ENCODE measurements at places on chromosomes 3 and 15.

DNA sequence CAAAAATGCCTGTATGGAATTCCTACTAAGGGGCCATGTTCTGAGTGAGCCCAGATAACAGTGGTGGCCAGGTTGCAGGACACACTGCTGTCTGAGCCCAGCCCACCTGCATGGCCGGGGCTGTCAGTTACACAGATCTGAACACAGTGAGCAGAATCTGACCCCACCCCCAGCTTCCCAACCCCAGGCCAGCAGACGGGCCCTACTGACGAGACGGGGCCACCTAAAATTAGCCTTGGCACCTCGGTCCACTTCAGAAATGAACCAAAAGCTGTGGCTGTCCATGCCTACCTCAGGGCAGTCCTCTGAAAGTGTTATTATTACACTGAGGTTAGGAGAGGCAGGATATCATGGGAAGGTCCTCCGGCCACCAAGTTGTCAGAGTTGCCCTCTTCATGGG is 51.8 kb downstream of the LMCD1 start:
- DNase-seq: no peak

- DNase-seq: peak; percentile 98
Observed at GRCh38 chr15:98774756-98775497, 126.6 kb downstream of the IGF1R start.

- no peak for DNase-seq
Observed at GRCh38 chr15:88397506-88397905, 69.7 kb downstream of the MRPL46 start.

DNA sequence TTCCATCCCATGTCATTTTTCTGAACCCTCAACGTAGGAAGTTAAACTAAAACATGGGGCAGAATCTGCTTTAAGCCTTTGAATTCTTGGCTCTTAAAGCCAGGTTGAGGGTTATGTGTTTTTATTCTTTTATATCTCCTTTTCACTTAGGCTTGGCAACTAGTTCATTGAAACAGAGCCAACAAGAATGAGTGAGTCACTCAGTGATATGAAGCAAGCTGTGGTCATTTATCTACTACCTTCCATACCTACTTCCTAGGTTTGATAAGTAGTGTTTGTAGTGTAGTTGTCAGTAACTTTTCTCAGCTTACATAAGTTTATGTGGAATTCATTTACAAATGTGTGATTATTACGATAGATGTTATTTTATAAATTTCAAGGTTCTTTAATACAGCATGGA is 67.4 kb downstream of the SNRPN start:
- peak; percentile 15 for DNase-seq

GRCh38 chr15:63072023-63072650 is 29.6 kb downstream of the TPM1 start:
- no peak for DNase-seq

DNA sequence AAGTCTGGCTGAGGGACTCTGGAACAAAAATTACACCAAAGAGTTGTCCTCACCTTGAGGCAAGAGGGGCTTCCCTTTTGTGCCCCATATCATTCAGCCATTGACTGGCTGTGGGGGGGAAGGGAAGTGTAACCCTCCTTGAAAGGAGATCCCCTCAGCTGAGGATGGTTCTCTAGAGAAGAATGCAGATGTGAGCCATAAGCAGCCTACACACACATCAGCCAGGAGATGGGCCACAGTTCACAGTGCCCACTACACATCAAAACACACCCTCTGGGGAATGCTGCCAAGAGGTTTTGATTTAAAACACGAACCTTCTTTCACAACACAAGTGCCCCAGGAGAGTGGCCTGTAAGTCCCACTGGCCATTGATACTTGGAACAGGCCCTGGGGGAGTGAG is 231.2 kb upstream of the CTDSPL start:
- DNase-seq: no peak

- DNase-seq: peak; percentile 51
Observed at GRCh38 chr3:119352034-119352609, 57.9 kb downstream of the ARHGAP31 start.

DNA sequence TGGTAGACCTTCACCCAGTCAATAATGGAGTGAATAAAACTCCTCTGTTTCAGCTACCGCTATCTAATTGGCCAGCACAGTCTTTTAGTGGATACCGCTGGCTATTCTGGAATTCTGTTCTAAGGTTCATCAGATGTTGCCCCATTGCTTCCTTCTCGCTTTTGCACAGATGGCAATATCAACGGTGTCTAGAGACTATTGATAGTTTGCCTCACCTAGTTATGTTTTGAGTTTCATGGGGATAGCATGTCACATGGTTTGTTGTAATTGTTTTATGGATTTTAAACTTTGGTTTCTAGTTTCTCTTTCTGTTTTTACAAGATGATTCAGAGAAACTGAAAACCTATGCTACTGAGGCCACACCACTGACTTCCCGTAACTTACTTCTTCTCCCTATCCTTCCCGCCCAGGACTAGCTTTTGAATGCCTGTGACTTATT is 2.0 kb downstream of the XRN1 start:
- peak; percentile 20 for DNase-seq

GRCh38 chr3:40086890-40087883 is 222.3 kb upstream of the EIF1B start:
- DNase-seq: peak; percentile 67

DNA sequence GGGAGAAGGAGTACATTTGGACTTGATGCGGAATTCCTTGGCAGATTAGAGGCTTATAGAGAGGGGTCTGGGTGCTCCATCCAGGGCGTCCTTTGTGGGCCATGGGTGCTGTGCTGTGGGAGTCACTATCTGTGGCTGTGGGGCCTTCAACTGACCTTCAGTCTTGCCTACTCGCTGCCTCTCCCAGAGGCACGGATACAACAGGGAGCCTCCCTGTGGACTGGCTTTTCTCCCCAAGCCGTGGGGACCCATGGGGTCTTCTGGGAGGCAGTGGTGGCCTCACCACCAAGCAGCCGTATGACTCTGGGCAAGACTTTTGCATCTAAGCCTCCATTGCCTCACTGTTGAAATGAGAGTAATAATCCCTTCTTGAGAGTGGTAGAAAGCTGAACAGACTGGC is 83.9 kb downstream of the PDCD6IP start:
- DNase-seq: no peak

DNA sequence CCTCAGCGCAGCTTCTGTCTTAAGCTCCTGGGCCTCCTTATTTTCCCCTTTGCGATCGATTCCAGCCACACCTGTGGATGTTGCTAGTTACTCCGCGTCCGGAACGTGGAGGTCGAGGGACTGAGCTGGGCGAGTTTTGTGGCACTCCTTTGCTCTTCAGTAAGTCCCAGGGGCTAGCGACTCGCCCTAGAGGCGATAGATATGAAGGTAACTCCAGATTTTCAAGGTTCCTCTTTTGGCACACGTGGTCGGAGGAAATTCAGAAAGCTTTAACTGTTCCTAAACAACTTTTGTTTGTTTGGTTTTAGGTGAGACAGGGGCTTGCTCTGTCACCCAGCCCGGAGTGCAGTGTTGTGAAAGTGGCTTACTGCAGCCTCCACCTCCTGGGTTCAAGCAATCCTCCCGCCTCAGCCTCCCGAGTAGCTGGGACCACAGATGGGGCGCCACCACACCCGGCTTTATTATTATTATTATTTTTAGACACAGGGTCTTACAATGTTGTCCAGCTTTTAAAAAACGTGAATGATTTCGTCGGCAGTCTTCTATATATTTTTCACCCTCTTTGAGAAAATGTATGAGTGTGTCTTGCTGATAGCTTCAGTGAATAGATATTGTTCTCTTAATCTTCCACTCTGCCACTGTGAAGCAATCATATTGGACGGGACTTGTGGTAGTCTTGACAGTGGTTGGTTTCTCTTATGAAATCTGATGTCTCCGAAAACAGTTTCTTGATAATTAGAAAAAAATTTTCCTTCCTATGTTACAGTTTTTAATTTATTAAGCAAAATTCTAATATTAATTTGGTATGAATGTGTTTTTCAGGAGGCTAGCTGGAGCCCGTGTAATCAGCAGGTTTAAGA is 785 bp downstream of the MFSD1 start:
- DNase-seq: peak; percentile 28

DNA sequence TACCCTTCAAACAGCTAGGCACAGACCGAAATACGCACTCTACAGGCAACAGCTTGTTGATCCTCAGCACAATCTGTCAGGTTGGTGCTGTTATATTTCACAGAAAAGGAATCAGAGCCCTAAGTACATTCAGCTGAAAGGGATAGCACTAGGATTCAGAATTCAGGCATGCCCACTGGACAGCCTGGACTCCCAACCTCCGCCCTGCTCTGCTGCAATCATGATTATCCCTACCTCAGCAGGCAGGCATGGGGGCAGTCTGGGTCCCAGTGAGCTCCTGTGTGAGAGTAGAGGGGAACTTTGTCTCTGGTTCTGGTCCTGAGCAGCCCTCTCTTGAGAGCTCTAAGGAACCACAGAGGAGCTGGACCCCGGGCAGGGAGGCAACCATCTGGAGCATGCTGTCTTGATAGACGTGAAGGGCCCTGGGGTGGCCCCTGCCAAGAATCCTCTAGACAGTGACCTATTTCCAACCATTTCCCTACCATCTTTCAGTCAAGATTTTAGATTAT is 23.4 kb upstream of the NOX5 start:
- DNase-seq: no peak

DNA sequence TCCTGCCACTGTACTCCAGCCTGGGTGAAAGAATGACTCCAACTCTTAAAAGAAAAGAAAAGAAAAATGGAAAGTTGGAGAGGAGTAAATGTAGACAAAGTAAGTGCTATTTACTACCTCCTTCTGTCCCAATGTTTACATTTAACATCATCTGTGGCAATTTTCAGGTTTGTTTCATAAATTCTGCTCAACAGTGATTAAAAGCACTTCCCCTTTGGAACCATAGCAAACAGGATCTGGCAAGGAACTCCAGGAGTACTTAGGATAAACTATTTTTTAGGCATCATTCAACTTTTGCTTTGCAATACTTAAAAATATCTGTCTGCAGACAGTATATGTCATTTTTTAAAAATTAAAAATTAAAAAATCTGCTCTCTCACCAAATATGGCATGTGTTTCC is 5.5 kb upstream of the CX3CR1 start:
- no peak for DNase-seq

DNA sequence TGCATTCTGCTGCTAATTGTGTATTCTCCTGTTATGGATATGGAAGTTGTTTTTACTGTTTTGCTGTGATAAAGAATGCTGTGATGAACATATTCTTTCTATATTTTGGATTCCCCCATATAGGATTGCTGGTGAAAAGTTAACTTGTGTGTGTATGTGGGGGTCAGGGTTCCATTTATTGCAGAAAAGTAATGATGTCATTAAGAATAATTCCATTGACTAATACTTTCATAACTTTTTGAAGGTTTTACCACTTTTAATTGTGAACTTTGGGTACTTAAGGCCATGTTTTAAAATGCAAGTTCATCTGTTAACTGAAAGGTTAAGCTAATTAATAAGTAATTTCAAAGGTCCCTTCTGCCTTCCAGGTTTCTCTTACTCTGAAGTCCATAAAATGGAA is 6.2 kb downstream of the NEO1 start:
- no peak for DNase-seq

GRCh38 chr3:114878114-114878839 is 268.8 kb downstream of the ZBTB20 start:
- DNase-seq: peak; percentile 55

GRCh38 chr3:125109536-125109925 is 53.7 kb upstream of the HEG1 start:
- no peak for DNase-seq

DNA sequence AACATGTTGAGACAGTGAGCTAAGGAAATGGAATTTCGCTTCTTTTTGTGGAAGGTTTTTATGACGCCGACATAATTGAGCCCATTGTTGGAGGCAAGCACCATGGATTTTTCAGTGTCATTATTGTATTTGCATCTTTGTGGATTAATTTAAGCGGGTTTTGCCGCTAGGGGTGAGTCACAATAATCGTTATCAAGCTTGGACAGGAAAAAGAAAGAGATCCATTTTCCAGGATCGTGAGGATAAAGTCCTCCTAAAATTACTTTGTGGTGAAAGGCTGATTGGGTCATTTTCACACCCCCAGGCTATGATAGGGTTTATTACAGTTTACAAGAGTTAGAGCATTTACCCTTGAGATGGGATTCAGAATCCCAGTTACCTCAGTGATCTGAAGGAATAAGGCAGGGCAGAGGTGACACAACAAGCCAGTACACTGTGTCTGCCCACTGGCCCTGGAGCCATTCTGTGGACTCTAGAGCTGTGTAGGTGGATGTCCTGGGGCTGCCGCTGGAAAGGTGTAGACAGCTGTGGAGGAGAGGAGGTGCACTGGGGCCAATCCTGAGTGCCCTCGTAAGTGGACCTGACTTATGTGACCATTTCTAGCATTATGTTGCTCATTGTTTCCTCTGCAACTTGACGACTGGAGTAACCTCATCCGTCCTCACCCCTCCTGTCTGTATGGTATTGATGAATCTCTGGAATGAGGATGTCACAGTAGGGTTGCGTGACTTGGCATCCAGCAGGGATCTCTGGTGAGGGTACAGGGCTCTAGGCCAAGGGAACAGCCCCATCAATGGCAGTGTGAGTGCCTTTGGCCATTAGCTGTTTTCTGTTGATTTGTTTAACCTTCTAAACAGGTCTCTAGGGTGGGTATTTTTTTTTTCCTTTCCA is 370.1 kb downstream of the LRTM1 start:
- DNase-seq: peak; percentile 2

DNA sequence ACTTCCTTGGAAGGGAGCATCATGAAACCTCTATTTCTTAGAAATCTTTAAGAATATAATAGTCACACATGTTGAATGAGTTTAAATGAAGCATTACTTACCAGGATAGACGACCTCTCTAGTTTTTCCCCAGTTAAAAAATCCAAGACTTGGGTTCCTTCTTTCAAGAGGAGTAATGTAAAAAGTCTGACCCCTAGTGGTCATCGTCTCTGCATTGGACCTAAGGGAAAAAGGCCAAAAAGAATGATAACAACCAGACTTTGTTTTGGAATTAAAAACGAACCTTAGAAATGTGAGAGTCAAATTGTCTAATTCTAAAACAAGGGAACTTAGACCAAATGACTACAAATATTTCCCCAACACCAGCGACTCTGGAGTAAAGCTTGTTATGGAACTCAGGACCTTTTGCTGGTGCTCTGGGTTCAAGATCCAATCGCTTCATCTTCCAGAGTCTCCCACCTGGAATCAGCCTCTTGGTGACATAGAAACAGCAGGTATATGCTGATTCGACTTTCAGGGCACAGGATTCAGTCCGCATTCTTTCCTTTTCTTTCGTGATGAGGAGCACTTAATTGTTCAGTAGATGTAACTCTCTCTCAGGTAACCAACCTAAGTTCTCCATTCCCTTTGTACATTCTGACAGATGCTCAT is 214.8 kb upstream of the TPRG1 start:
- peak; percentile 65 for DNase-seq

GRCh38 chr15:56036546-56037067 is 43.2 kb upstream of the NEDD4 start:
- no peak for DNase-seq

GRCh38 chr15:77981281-77982126 is 96.0 kb downstream of the TBC1D2B start:
- no peak for DNase-seq
